GM12878 (cell line): ENCODE measurements at places on chromosomes 4 and X. TPM values are rescaled to one million over a fixed set of nuclear protein-coding genes. Genes with fewer than 3 reads are reported as not detected.

DNA sequence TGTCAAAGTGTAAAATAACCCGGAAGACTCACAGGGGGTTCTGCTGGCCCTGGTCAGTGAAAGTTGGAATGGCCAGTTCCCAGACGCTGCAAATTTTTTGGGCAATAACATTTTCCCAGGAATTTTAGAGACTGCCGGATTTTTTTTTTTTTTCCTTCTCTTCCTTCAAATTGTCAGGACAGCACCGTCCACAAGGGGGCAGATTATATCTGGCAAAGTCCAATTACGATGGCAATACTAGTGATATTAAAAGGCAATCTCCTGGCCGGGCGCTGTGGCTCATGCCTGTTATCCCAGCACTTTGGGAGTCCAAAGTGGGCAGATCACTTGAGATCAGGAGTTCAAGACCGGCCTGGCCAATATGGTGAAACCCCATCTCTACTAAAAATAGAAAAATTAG, 20.5 kb downstream of the SLC25A5 start:
- no peak for DNase-seq

GRCh38 chrX:15714529-15714928, 23.5 kb upstream of the CA5B start:
- DNase-seq = no peak

GRCh38 chr4:86840858-86841257, 8.3 kb downstream of the SLC10A6 start:
- no peak for DNase-seq

GRCh38 chrX:40086569-40087335, 11.0 kb downstream of the BCOR start:
- no peak for DNase-seq

DNA sequence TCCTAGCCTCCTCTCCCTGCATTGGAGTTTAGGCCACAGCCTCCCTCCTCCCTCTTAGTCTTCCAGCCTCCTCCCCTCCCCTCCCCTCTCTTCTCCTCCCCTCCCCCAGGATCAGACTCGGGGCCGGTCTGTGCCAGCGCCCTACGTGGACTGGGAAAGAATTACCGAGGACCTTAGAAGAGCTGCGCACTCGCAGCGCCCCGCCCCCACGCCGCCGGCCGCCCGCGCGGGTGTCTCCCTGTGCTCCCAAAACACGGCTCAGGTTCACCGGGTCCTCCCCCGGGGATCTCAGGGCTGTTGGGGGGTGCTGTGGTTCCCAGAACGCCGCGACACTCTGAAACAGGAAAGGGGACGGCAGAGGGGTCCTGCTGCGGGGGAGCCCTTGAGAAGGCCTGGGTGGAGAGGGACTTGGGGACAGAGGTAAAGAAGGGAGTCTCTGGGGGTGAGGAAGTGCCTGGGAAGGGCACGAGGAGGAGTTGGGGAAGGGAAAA, 122.3 kb upstream of the TBL1X start:
- no peak for DNase-seq

GRCh38 chr4:102633100-102633499, 127.7 kb downstream of the MANBA start:
- DNase-seq = no peak

- no peak for DNase-seq
Measured at GRCh38 chr4:27568236-27568951, 707.8 kb downstream of the STIM2 start.

DNA sequence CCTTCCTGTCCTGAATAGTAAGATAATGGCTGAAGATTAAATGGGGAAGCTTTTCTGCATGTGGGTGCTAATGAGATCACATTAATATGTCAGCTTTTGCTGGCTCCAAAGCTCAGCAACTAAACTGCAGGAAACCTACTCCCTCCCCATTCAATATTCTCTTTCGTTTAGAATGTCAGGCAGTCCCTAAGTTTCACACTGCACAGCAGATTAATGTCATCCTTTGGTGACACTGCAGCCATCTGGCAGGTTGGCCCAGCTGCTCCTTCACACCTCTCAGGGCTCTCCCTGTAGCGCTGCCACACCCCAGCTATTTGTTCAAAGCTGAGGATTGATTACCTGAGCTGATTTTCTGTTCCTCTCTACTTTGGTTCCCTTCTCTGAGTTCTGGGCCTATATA, 110.5 kb downstream of the KDR start:
- DNase-seq = no peak

The AKAP4 gene
- polyA plus RNA-seq = not detected in 2 replicates

The SPANXA1 gene
- polyA plus RNA-seq = not detected in 2 replicates

The UTP14A gene
- 32.8 and 33.7 TPM in 2 replicates for polyA plus RNA-seq

The GRIA3 gene
- polyA plus RNA-seq = 0.81 and 0.86 TPM in 2 replicates

The GATA1 gene
- polyA plus RNA-seq = not detected in 2 replicates

The WNK3 gene
- 0.01 and 0.15 TPM in 2 replicates for polyA plus RNA-seq

The RAB33A gene
- polyA plus RNA-seq = 35.9 and 37.3 TPM in 2 replicates

The PDZD4 gene
- polyA plus RNA-seq = not detected in 2 replicates
